ENCODE measurements at places on chromosomes 13 and 19.

GRCh38 chr13:114136576-114136975 is 4.2 kb upstream of the RASA3 start:
- DNase-seq = no peak

- no peak for DNase-seq
Observed at GRCh38 chr19:48081106-48081505, 29.5 kb downstream of the PLA2G4C start.

DNA sequence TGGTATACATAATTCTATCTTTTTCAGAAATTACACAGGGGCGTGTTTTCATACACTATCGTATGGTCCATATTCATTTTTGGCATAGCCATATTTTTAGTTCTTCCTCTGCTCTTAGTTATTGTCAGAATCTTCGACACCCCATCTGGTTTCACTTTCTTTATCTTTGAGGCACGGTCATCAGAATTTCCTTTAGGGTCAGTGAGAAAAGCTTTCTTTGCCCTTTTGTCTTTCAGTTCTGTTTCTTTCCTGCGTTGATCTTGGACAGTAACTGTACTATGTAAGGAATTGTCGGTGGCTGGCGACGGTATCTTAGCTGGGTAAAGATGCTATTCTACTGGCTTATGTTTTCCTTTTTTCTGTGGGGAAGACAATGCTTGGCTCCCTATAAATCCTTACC is 10.6 kb upstream of the KIR2DL4 start:
- DNase-seq = no peak

GRCh38 chr19:2315818-2316353 is 7.9 kb upstream of the LINGO3 start:
- no peak for DNase-seq

DNA sequence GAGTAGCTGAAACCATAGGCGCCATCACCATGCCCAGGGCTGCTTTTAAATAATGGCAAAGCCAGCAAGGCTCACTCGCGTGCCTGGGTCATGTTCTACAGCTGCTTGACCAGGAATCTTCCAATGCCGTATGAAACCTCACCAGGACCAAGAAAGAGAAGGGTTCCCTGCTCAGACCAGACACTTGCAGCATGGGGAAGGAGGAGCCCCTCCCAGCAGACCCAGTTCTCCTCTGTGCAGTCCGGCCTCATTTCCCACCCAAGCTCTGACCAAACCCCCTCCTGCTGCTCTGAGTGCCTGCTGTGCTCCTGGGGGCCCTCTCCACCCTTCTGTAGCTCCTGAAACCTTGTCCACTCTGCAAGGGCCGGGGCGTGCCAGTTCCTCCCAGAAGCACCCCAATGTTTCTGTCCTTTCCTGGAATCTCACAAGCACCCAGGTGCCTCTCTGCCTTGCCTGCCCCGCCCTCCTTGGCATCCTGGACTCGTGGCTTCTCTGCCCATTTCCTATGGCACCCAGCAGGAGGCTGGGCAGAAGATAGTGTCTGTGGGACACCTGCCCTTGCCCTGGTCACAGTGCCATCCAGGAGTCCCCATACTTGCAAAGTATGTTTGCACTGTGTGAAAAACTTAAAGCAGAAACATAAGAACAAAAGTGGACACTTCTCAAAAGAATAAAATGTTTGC is 6.8 kb upstream of the SLC7A9 start:
- no peak for DNase-seq
